AG09319 (cell line): ENCODE measurements at places on chromosomes 2 and 18.

DNA sequence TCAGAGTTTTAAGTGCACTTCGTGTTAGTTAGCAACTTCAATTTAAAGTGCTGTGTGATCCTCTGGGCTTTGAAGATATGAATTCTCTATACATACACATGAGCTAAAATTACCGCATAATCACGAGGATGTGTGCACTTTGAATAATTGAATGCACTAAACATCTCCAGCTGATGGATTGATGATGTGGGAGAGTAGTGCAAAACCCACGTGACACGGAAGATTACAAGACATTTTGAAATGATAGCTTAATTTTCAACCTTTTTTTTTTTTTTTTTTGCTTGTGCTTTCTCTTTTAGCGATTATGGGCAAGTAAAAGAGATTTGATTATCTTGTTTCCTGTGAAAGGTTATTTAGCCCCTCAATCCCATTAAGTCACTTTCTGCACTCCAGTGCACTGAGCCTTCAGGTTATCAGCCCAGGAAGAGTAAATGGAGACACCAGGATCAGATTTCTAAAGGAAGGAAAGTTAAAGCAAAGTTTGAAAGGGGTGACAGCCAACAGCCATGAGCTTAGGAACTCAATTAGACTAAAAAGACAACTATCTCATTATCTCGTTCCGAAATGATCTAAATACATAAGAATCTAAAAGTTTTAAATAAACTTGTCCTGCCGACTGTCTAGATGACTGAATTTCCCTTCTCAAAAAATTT is 81.6 kb downstream of the CDK15 start:
- DNase-seq, result no peak

GRCh38 chr2:215396595-215397313 is 39.1 kb downstream of the FN1 start:
- DNase-seq, result peak; percentile 65

DNA sequence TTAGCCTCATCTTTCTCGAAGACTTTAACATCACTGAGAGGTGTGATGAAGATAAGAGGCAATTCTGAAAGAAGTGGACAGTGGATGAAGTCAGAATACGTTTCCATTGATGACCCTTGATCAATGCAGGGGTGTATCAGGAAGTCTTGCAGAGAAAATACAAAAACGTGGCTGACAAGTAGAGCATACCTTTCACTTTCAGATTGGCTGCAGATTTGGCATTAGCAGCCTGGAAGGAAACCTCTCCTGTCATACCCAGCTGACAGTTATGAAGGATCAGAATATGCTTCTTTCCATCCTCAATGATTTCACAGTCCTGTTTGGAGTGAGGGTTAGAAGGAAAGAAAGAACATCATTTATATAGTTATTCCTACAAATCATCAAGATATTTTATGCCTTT is 152.5 kb downstream of the PLEKHA3 start:
- DNase-seq, result no peak

DNA sequence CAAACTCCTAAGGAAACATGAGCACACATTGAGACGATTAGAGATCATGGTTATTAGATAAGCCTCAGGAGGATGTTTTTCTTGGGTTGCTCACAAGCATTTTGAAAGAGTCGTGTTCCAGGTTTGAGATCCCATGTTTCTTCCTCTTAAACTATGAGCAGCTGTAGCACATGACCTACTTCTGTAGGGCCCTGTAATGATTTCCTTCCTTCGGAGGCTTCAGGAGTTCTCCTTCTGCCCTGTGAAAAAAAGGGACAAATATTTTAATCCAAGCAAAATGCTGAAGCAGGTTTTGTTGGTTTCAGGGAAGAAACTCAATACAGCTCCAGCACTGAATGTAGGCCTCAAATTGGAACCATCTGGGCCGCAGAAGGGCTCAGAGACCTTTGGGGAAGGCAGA is 82.6 kb downstream of the POU3F3 start:
- no peak for DNase-seq

DNA sequence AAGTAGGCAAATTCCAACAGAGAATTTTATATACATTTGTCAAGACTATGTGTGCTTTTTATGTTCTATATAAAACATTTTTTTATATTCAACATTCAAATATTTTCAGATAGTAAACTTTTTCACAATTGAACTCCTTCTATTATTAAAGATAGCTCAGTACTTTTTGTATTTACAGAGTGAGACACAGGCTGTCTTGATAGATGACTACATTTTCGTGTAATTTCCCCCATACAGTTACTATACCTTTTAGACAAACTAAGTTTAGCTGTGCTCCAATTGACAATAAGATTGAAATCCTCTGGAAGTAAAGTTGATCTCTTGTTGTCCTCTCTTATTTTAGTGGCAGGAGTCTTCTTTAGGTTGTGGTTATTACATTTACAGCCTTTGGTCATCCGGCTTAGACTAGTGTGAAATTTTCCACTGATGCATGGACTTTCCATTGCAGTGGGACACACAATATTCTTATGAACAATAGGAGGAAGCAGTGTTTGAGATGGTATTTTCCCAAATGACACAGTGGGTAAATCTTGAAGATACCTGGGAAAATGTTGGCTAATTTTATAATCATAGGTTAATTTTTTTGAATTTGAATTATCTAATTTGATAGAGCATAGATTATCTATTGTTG is 21.0 kb downstream of the ZSWIM2 start:
- no peak for DNase-seq

GRCh38 chr2:68907920-68908253 is 36.7 kb upstream of the BMP10 start:
- DNase-seq, result no peak

- no peak for DNase-seq
These were observed 418.3 kb upstream of the LRRTM1 start for GRCh38 chr2:80722803-80723202.

DNA sequence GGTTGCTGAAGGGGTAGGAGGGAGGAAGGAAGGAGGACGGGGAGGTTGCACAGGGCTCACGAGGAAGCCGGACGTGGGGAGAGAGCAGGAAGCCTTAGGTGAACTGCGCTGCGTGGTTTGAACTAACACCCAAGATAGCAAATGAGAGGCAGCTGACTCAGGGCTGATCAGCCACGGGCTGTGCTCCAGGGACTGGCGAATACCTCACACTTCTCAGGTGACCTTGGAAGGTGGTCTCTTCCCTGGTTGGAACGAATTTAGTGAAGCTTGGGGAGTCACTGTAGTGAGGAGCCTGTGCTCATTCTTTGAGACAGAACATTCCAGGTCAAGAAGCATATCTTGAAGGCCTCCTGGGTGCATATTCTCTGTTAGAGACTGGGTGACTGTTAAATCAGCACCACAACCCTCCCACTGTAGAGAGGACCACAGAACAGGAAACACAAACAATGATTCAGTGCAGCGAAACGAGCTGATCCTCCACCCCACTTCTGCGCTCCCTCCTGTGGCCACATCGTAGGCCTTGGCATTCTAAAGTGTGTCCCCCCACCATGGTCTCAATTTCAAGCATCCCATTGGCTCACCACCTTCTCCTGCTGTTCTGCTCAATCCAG is 33.8 kb downstream of the TOGARAM2 start:
- DNase-seq, result no peak

DNA sequence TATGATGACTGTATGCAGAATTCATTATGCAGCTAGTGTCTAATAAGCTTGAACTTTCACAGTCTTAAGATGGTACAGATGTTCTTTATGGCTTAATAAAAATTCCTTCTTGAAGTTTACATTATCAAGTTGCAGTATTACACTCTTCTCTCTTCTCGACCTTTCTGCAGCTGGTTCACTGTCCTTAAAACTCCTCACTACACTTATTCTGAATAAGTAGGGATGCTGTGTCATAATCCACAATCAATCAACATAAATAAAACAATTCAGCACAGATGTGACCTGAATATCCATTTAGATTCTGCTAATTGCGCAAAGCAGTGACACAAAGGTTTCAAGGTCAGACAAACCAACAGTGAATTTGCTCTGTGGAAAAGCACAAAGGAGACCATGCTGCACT is 356.8 kb downstream of the SUCLG1 start:
- no peak for DNase-seq

DNA sequence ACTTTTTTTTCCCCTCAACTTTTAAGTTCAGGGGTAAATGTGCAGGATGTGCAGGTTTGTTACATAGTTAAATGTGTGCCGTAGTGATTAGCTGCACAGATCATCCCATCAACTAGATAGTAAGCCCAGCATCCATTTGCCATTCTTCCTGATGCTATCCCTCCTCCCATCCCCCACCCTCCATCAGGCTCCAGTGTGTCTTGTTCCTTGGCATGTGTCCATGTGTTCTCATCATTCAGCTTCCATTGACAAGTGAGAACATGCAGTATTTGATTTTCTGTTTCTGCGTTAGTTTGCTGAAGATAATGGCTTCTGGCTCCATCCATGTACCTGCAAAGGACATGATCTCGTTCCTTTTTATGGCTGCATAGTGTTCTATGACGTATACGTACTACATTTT is 47.2 kb upstream of the STON1 start:
- no peak for DNase-seq

GRCh38 chr2:126730655-126731054 is 74.7 kb downstream of the GYPC start:
- no peak for DNase-seq

- no peak for DNase-seq
These were observed 24.6 kb downstream of the CROCC2 start for GRCh38 chr2:240930631-240931318.

DNA sequence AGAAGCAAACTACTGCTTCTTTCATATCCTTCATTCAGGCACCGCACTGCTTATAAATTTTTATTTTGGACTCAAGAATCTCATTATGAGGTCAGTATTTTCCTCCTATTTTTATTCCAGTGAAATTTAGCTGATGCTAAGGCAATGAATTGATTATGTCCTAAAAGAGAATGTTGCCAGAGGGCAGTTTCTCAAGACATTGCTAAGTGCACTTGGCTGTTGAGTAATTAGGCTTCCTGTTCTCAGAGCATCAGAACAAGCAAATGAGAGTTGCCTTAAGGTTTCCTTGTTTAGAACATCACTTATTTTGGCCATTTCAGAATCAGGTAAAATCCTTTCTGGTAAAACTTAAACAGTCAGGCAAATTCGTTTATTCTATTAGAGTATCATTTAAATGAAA is 548.6 kb upstream of the ZEB2 start:
- no peak for DNase-seq

DNA sequence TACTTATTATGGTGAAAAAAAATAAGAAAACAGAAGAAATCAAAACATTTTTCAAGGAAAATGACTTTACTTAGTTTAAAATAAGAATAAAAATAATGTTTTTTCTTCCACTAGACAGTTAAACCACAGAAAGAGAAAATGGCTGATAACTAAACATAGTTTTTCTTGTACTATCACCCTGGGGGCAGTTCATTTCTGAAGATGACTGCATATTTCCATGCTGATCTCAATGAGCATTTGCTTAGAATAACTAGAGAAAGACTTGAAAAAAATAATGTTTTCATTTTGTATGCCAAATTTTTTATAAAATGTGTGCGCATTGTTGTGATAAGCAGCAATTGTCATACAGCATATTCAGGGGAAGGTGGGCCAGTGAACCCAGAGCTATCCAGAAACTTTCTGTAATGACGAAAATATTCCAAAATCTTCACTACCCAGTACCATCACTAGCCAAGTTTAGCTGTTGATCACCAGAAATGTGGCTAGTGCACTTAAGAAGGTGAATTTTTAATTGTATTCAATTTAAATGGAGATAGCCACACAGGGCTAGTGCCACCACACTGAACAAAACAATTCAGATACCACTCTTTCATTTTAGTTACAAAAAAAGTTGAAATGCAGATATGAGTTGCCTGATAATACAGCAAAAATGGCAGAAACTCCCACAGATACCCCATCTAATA is 513.4 kb upstream of the NETO1 start:
- DNase-seq, result no peak

GRCh38 chr2:197560146-197560665 is 44.3 kb downstream of the MOB4 start:
- DNase-seq, result no peak

GRCh38 chr2:143686585-143687164 is 557.5 kb downstream of the ARHGAP15 start:
- peak; percentile 8 for DNase-seq

- DNase-seq, result no peak
These were observed 2.2 kb downstream of the UBXN4 start for GRCh38 chr2:135743860-135744259.

GRCh38 chr18:22195052-22195451 is 25.7 kb downstream of the GATA6 start:
- no peak for DNase-seq

DNA sequence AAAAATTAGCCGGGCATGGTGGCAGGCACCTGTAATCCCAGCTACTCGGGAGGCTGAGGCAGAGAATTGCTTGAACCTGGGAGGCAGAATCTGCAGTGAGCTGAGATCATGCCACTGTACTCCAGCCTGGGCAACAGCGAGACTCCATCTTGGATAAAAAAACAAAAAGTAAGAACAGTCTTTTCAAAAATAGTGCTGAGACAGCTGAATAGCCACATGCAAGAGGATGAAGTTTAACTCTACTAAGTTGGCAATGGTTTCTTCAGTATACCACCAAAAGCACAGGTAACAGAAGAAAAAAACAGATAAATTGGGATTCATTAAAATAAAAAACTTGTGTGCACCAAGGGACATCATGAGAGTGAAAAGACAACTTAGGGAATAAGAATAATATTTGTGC is 112.4 kb downstream of the HS6ST1 start:
- DNase-seq, result no peak

DNA sequence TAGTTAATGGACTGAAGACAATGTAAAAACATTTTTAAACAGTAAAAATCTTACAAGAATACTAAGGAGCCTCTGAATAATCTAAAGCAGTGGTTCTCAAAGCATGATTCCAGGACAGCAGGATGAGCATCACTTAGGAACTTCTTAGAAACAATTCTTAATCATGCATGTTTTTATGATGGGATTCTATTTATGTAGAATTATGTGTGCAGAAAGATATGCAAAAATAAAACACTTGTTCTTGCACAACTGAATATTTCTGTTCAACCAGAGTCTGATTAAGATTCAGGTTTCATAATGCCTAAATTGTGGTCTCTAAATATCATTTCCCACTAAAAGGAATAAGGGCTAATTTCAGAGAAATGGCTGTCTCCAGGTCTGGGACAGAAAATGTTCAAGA is 69.2 kb upstream of the MTIF2 start:
- DNase-seq, result peak; percentile 22
